CD4-positive, alpha-beta memory T cell (primary cell): ENCODE measurements at places on chromosomes 5 and 9. TPM values are rescaled to one million over a fixed set of nuclear protein-coding genes. Genes with fewer than 3 reads are reported as not detected.

GRCh38 chr5:121029536-121030245, 565.6 kb downstream of the PRR16 start:
- no peaks in the 10 kb centered on the region for H3K4me1 ChIP-seq
- H3K4me3 ChIP-seq: no peak overlapping the region
- no peaks in the 10 kb centered on the region for H3K27me3 ChIP-seq
- no peak for DNase-seq

GRCh38 chr9:131366761-131367401, 27.0 kb upstream of the PRRC2B start:
- H3K36me3 ChIP-seq: no peaks in the 10 kb centered on the region
- H3K4me1 ChIP-seq: peaks cover 1% of the 10 kb centered on the region
- H3K4me3 ChIP-seq: no peak overlapping the region
- H3K27ac ChIP-seq: no peak overlapping the region
- DNase-seq: no peak
- H3K27me3 ChIP-seq: no peaks in the 10 kb centered on the region

DNA sequence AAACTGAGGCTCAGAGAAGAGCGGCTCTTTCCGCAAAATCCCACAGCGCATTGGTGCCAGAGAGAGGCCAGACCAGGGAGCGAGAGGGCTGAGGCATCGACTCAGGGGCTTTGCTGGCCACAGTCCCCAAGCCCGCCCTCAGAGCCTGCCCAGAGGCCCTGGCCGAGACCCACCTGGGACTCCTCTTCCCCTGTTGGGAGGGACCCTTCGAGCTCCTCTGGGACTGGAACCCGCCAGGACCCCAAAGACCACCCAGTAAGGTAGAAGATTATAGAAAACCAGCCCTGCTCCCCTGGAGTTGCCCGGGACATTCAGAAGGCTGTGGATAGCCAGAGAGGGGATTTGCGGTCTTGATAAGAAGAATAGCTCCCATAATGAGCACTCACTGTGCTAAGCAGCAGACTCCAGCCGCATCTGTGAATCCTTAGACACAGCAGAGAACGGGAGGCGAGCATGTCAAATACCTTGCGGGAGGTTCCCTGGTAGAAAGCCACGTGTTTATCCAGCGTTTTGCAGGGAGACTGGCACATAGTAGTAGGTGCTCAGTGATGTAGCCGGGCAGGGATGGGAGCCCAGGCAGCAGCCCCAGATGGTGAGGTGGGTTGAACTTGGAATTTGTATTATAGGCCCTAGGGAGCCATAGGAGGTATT, 651 bp upstream of the AK1 start:
- no peaks in the 10 kb centered on the region for H3K27me3 ChIP-seq
- no peak overlapping the region for H3K27ac ChIP-seq
- peaks cover 11% of the 10 kb centered on the region for H3K4me1 ChIP-seq
- no peak overlapping the region for H3K4me3 ChIP-seq
- DNase-seq: no peak

GRCh38 chr5:125868036-125868435, 555.2 kb upstream of the GRAMD2B start:
- no peaks in the 10 kb centered on the region for H3K27me3 ChIP-seq
- H3K36me3 ChIP-seq: no peaks in the 10 kb centered on the region
- H3K4me3 ChIP-seq: no peak overlapping the region
- H3K27ac ChIP-seq: no peak overlapping the region
- no peaks in the 10 kb centered on the region for H3K4me1 ChIP-seq

GRCh38 chr5:95859661-95860060, 37.1 kb upstream of the GLRX start:
- H3K4me1 ChIP-seq: peaks cover 13% of the 10 kb centered on the region
- H3K36me3 ChIP-seq: no peaks in the 10 kb centered on the region
- no peak overlapping the region for H3K4me3 ChIP-seq

GRCh38 chr5:154236011-154236410, 45.5 kb downstream of the GALNT10 start:
- H3K27ac ChIP-seq: no peak overlapping the region
- H3K4me3 ChIP-seq: no peak overlapping the region
- no peaks in the 10 kb centered on the region for H3K27me3 ChIP-seq
- H3K4me1 ChIP-seq: no peaks in the 10 kb centered on the region
- H3K36me3 ChIP-seq: no peaks in the 10 kb centered on the region
- DNase-seq: no peak

- H3K27ac ChIP-seq: no peak overlapping the region
- peaks cover 17% of the 10 kb centered on the region for H3K36me3 ChIP-seq
- no peak overlapping the region for H3K4me3 ChIP-seq
- DNase-seq: no peak
- peaks cover 57% of the 10 kb centered on the region for H3K4me1 ChIP-seq
- H3K27me3 ChIP-seq: no peaks in the 10 kb centered on the region
Measured at GRCh38 chr5:131511934-131512333, 123.1 kb downstream of the RAPGEF6 start.

GRCh38 chr9:98057138-98057799, 737 bp downstream of the NANS start:
- peak overlapping the region; percentile 76 for H3K4me3 ChIP-seq
- peak overlapping the region; percentile 82 for H3K27ac ChIP-seq
- no peaks in the 10 kb centered on the region for H3K27me3 ChIP-seq

DNA sequence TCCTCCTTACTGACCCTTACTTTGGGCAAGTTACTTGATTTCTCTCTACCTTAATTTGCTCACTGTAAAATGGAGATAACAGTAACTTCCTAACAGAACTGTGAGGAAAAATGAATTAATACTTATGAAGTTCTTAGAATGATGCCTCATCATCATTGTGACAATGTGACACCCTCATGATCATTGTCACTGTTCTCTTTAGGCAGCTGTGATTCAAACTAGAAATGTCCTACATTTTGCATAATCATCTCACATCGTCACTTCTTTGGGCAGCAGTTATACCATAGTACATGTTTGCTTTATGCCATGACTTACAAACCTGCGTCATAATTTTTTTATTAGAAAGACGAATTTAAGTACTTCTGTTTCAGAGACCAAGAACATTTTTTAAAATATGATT, 9.7 kb downstream of the SLC30A5 start:
- H3K36me3 ChIP-seq: peaks cover 23% of the 10 kb centered on the region

DNA sequence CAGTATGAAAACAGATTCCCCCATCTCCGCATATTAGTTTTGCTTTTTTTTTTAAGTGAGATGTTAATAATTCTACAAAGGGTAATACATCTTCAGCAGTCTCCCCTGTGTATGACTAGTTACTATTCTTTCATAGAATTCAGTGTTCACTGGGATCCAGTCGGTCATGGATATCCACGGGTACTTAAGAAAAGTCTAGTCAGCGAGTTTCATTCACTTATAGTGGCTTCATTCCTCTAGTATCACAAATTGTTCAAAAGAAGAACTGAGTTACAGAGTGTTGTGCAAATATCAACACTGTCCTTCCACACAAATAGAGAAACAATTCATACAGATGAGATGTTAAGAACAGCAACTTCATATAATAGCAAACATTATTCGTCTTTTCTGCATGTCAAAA, 35.7 kb downstream of the BNC2 start:
- no peak for DNase-seq
- no peaks in the 10 kb centered on the region for H3K27me3 ChIP-seq
- H3K4me1 ChIP-seq: no peaks in the 10 kb centered on the region
- H3K27ac ChIP-seq: no peak overlapping the region
- no peaks in the 10 kb centered on the region for H3K36me3 ChIP-seq

DNA sequence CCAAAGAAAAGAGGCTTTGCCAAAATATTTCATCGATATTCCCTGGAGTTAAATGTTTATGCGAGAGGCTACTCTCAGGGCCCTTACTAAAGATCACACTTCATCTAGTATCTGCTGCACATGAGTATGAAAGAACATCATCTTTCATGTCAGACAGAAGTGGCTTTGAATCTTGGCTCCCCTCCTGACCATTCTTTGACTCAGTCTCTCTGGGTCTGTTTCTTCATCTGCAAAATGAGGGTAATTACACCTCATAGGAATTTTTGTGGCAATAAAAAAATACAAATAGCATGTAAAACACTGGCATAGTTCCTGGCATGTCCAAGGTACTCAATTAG, 58.1 kb downstream of the SLIT3 start:
- no peaks in the 10 kb centered on the region for H3K27me3 ChIP-seq
- H3K36me3 ChIP-seq: no peaks in the 10 kb centered on the region

GRCh38 chr5:128763321-128763720, 202.0 kb upstream of the SLC27A6 start:
- H3K27ac ChIP-seq: no peak overlapping the region
- DNase-seq: no peak
- no peaks in the 10 kb centered on the region for H3K4me1 ChIP-seq
- no peaks in the 10 kb centered on the region for H3K27me3 ChIP-seq

Gene CCDC152
- total RNA-seq: 5.9 TPM

Gene PCDHB4
- not detected for total RNA-seq

Gene RNF180
- total RNA-seq: not detected

Gene LHX6
- not detected for total RNA-seq

Gene ENTPD2
- not detected for total RNA-seq

Gene SPINK13
- not detected for total RNA-seq

Gene TAF1L
- 0.06 TPM for total RNA-seq

Gene SDHA
- 131 TPM for total RNA-seq
